Dermis blood vessel endothelial cell (primary cell): ENCODE measurements at places on chromosomes 7 and 10. TPM values are rescaled to one million over a fixed set of nuclear protein-coding genes. Genes with fewer than 3 reads are reported as not detected.

The COL26A1 gene
- total RNA-seq = not detected in 2 replicates

- no peak for DNase-seq
Observed at GRCh38 chr10:9253121-9253520, 1198.6 kb downstream of the GATA3 start.

GRCh38 chr10:96910488-96911395 is 78.6 kb downstream of the LCOR start:
- peak; percentile 70 for DNase-seq

GRCh38 chr10:88886557-88886956 is 6.5 kb downstream of the STAMBPL1 start:
- no peak for DNase-seq

- DNase-seq = peak; percentile 50
Observed at GRCh38 chr7:148264933-148265557, 325.5 kb upstream of the C7orf33 start.
